ENCODE measurements at places on chromosomes 7 and 10.

DNA sequence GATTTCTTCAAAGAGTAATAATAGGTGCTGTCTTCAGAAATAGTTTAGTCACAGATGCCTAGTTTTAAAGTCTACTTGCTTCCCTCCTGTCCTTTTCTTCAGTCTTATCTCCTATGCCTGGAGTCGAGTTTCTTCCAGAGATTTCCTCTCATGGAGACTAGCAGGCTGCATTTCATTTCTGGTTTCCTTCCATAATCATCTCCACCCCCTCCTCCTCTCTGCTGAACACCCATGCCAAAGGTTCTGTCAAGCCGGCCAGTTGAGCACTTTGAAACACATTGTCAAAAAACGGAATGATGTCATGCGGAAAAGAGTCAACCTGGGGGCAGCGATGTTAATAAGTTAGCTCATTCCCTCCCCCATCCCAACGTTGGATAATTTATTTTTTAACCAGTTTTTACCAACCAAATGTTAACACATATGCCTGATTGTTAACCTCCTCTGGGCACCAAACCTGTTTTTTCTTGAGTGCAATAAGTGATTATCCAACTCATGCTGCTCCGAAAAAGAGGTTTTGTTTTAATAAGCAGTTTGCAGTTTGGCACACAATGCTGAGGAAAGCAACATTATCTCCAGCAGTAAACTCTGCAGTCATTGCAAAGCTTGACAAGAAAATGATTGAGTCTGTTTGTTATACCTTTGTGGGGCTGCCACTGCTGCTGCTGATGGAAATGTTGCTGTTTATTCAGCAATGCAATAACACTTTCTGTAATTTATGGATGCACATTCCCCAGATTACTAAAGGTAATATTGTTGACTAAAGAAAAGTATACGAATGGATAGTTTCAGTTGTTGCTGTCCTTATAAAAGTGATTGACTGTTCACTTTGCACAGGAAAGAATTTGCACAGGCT, 161.6 kb downstream of the LRMDA start:
- no peak for DNase-seq

GRCh38 chr7:106721816-106722785, 61.1 kb upstream of the CCDC71L start:
- DNase-seq = no peak

DNA sequence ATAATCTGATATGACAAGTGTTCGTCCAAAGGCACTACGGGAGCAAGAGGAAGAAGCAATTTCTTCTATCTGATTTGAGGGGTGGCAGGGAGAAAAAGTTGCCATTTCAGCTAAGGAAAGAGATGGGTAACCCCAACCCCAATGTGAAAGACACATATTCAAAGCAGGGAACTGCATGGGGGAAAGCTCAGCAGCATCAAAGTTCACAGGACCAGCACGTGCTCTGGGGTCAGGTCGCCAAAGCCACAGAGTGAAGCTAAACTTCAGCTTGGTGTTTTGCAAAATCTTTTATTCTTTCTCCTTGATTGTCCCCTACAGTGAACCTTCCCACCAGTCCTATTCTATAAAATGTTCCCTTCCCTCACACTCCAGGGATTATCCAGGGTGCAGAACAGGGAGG, 112.8 kb upstream of the PPP2R2D start:
- no peak for DNase-seq

GRCh38 chr7:30765408-30765807, 5.8 kb upstream of the MINDY4 start:
- no peak for DNase-seq

- no peak for DNase-seq
Observed at GRCh38 chr7:28688651-28689050, 269.5 kb downstream of the TRIL start.

DNA sequence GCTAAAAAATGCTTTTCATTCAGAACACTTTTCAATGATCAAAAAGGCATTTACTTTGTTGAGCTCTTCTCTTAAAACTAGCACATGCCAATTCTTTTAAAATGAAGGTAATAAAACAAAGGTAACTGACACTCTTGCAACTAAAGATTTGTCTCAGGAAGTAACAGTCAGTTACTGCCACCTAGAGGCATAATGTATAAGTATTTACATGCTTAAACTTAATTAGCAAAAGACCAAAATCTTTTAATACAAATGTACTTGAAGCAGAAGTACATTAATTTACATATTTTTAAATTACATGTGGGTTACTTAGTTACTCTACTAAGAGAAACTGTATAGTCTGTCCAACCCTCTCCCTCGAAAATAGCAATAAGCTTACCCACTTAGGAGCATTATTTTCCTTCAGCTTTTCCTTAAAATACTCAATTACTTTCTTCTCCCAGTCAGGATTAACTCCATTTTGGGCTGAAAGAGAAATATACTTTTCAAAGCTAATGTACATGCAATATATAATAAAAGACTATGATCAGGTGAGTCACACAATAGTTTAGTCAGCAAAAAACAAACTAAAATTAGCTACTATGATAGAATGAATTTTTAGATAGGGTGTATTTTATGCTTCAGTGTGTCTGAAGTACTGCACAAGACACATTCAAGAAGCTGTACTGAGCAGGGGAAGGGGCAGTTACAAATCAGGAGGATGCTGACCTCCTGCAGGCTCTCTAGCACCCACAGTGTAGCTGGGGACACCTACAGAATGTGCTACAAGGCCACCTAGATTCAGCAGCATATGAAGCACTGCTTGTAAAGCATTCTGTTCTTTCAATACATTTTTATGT, 13.0 kb downstream of the MCMBP start:
- DNase-seq = no peak

GRCh38 chr10:94673614-94674321, 9.8 kb upstream of the CYP2C18 start:
- DNase-seq = no peak

GRCh38 chr7:31776616-31777015, 89.6 kb downstream of the PPP1R17 start:
- no peak for DNase-seq

DNA sequence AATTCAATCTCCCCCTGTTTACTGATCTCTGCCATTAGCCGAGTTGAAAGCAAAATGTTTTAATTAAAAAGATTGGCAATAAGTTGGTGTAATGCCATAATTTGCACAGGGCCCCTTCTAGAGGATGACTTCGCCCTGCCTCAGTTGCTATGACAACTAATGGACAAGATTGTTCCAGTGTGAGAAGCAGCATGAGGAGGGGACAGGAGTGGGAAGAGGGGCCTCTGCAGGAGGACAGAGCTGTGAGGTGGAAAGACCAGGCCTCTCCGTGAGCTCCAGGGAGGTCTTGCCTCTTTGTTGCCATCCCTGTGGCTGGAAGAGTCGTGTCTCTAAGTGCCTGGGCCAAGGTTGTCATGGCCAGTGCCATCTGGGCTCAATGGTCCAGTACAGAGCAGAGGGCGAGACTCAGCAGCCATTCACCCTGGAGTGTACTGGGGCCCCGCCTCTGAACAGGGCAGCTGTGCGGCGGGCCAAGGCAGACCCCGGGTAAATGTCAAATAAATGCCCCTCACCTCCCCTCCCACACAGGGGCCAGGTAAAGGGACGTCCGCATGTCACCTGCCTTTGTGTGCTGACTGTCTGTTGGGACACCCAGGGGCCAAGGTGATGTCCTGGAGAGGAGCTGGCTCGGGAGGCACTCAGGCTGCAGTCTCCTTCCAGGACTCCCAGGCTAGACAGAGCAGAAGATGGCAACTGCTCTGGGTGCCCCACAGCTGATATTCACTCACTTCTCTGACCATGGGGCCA, 97.0 kb upstream of the RET start:
- DNase-seq = no peak

- DNase-seq = no peak
Observed at GRCh38 chr10:88938039-88938438, 14.5 kb downstream of the ACTA2 start.

- DNase-seq = no peak
Observed at GRCh38 chr10:46175296-46175695, 111.5 kb upstream of the ANTXRL start.

- DNase-seq = no peak
Observed at GRCh38 chr7:47380325-47381133, 201.4 kb downstream of the TNS3 start.

GRCh38 chr7:87316097-87316700, 29.3 kb upstream of the CROT start:
- DNase-seq = no peak

DNA sequence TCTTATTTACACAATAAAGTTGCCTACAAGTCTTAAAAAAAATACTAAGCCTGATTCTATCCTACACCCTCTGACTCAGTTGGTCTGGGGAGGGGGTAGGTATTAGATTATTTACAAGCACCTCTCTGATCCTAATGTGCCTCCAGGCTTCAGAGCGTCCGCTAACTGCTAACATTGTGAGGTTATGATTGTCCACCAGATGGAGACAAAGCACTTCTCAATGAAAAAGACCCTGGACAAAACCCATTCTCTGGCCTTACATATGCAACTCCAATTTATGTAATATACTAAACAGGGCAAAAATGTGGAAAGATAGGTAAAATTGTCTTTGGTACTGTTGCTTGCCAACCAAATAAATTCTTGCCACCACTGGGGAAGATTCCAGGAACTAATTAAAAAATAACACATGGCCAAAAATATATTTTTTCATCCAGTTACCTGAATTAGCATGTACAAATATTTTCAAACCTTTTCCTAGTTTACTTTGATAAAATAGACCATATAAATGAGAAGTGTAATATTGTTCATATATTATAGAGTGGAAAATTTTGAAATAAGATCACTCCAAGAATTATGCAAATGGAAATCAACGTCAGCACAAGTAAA, 92.4 kb downstream of the KIF20B start:
- peak; percentile 33 for DNase-seq

DNA sequence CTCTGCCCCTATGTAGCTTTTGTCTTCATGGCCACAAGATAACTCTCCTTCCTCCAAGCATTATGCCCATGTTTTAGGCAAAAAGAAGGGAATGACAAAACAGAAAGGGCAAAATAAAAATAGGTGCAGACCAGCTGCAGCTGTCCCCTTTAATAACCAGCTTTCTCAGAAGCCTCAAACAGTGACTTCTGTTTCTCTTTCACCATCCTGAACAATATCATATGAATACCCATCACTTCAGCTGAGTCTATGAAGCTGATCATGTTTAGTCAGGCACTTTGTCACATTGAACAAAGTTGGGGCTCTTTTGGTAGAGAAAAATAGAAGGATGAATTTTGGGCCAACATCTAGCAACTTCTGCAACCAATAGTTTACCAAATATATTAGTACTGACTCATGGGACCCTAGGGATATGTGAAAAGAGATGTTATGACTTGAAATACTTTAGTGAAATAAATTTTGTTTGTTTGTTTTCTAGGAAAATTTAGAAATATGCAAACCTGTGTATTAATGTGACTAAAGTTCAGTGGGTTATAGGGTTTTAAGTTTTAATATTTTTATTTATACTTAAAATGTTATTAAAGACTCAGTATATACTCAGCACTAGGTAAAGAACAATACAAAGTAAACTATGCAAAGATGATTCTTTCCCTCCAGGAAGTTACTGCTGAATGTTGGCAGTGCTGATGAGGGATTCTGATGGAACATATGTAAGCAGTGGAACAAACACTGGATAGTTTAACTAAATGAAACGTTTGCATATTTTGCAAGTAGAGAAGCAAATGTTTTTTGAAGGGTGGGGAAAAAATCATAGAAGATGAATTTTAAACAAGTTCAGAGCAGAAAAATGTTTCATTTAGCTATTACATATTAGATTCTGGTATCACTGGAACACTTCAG, 133.7 kb downstream of the FOXP2 start:
- no peak for DNase-seq

DNA sequence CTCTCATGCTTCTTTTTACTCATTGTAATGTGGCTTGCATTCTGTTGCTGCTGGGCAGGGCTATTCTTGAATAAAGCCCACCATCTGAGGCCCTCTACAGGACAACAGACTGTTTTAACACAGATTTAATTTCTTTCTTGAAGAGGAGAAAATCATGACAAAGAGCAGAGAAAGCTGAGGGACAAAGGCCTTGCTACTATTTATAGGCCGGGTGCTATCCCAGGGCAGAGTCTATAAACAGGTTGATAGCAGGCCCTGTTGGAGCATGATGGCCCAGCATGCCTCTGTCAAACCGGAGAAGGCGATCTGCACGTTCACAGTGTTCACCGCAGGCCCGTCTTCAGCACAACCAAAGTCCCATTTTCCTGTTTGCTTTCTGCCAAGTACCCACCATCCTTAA, 3.0 kb downstream of the VIPR2 start:
- no peak for DNase-seq

DNA sequence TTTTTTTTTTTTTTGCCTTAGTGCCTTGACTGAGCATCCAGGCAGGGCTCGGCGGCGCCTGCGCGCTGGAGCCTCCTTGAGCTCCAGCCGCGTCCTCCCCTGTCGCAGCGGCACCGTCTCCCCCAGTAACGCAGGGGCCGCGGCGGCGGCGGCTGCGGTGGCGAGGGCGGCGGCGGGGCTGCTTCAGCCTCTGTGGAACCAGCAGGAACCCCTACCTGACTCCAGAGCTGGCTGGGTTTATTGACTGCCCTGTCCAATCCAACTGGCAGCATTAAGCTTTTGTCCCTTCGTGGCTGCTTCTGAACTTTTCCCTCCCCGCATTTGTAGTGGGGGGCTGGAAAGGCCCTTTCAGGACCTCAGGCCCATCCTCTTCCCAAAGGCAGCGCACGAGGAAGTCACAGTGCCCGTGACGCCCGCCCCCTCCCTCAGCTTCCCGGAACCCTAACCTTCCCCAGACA, at the start of gene GPR85:
TSS of gene GPR85 (minus strand) at position 397 of the 458 bp plus-strand sequence. CDS start 2,106 bp downstream, outside the sequence.
- DNase-seq = peak; percentile 40

GRCh38 chr10:27030060-27030459, 70.2 kb downstream of the ANKRD26 start:
- no peak for DNase-seq

DNA sequence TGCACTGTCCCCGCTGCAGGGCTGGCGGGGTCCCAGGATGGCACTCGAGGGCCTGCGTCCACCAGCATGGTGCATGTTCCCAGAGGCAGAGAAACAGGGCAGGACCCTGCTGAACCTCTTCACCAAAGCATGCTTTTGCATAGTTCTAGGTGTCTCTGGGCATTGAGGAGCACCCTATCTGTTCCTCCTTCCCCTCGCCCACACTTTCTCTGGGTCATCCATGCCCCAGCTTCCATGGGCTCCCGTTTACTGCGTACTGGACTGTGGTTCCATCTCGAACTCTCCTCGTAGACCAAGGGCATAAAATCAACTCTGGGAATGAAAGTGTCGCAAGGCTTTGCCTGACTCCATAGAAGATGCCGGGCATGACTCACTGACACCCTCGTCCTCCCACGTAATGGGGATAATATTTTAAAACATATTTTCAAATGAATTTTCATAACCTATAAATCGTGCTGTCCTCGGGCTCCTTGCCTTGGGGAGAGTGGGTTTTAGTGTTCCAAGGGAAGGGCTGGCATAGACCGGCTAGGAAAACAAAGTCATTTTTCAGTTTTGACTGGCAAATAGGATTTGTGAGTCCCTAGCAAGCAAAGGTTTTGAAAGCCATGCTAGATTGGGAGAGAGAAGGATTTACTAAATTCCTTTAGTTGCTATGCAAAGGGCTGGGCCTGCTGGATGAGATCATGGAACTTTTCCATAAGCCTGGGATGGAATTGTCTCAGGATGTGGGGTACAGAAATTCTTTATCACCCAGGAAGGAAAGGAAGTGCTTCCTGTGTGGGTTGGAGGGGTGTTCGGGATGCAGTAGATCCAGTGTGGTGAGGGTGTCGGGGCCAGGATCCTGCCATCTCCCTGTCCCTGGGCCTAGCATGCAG, 498.7 kb upstream of the MKI67 start:
- no peak for DNase-seq

- DNase-seq = no peak
Observed at GRCh38 chr7:27161214-27161720, 4.1 kb downstream of the HOXA9 start.

- no peak for DNase-seq
Observed at GRCh38 chr7:13725591-13725990, 263.9 kb downstream of the ETV1 start.
